Right lobe of liver (tissue), 6 donors: ENCODE measurements at places on chromosomes 16 and 17. TPM values are rescaled to one million over a fixed set of nuclear protein-coding genes. Genes with fewer than 3 reads are reported as not detected.

DNA sequence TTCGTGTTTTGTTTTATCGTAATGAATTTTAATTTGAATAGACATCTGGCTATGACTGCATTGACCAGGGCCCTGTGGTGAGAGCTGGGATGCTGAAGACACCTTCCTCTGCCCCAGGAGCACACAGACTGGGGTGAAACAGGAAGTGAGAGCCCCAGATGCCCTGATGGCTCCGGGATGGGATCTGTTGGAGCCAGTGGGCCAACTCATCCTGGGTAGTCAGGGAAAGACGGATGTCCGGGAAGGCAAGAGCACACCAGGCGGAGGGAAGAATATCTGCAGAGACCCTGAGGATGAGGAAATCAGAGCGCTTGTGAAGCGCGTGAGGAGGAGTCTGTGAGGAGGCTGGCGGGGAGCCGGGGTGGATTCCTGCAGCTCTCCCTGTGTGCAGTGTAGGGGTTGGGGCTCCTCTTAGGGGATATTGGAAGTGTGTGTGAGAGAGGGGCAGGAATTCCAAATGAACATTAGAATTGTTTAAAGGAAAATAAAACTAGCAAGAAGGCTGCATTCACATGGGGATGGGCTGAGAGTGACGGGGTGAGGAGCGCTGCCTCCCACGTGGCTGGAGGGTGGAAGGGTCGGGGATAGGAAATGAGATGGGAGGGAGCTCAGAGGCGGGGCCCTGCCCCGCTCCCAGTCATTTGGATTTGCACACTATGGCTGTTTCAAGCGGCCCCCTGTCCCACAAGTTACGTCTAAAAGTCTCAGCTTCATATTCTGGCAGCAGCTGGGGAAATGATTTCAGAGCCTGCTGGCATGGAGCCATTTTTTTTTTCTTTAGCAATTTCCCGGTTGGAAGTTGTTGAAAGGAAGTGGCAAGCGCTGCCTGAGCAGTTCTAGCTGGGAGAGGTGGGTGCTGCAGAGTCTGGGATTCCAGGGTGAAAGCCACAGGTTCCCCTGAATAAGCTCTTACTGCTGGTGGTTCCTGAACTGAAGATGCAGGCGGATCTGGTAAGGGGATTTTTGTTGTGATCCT, 71.2 kb upstream of the LGALS9 start:
- no peaks in the 10 kb centered on the region for H3K36me3 ChIP-seq
- no peaks in the 10 kb centered on the region for H3K27me3 ChIP-seq

- no peak overlapping the region for H3K4me3 ChIP-seq
- DNase-seq: no peak
- no peaks in the 10 kb centered on the region for H3K27me3 ChIP-seq
- no peak overlapping the region for H3K27ac ChIP-seq
Observed at GRCh38 chr17:63381101-63381729, 64.9 kb downstream of the CYB561 start.

DNA sequence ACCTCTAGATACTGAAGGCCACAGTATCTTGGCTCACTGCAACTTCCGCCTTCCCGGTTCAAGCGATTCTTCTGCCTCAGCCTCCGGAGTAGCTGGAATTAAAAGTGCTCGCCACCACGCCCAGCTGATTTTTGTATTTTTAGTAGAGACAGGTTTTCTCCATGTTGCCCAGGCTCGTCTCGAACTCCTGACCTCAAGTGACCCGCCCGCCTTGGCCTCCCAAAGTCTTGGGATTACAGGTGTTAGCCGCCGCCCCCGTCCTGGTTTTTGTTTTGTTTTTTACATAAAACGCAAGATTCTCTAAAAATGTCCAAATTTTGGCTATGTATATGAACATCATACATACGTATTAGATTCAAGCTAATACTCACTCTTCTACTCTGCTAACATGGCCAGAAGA, 2.0 kb upstream of the GGNBP2 start:
- no peak overlapping the region for H3K4me3 ChIP-seq
- H3K27me3 ChIP-seq: no peaks in the 10 kb centered on the region
- H3K36me3 ChIP-seq: no peaks in the 10 kb centered on the region
- H3K4me1 ChIP-seq: peaks cover 6% of the 10 kb centered on the region

Gene ABCC11
- 3.1 TPM for total RNA-seq

DNA sequence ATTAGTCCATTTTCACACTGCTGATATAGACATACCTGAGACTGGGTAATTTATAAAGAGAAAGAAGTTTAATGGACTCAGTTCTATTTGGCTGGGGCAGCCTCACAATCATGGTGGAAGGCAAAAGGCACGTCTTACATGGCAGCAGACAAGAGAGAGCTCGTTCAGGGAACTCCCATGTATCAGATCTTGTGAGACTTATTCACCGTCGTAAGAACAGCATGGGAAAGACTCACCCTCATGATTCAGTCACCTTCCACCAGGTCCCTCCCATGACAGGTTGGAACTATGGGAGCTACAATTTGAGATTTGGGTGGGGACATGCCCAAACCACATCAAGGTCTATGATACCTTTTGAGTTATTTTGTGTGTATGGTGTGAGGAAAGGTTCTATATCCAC, 66.9 kb downstream of the METRNL start:
- H3K27ac ChIP-seq: no peak overlapping the region
- no peak overlapping the region for H3K4me3 ChIP-seq
- no peak for DNase-seq
- H3K36me3 ChIP-seq: no peaks in the 10 kb centered on the region

- H3K27me3 ChIP-seq: no peaks in the 10 kb centered on the region
- DNase-seq: no peak
- H3K27ac ChIP-seq: no peak overlapping the region
- H3K4me1 ChIP-seq: no peaks in the 10 kb centered on the region
- H3K4me3 ChIP-seq: no peak overlapping the region
Observed at GRCh38 chr17:51275381-51275780, 15.0 kb downstream of the UTP18 start.

DNA sequence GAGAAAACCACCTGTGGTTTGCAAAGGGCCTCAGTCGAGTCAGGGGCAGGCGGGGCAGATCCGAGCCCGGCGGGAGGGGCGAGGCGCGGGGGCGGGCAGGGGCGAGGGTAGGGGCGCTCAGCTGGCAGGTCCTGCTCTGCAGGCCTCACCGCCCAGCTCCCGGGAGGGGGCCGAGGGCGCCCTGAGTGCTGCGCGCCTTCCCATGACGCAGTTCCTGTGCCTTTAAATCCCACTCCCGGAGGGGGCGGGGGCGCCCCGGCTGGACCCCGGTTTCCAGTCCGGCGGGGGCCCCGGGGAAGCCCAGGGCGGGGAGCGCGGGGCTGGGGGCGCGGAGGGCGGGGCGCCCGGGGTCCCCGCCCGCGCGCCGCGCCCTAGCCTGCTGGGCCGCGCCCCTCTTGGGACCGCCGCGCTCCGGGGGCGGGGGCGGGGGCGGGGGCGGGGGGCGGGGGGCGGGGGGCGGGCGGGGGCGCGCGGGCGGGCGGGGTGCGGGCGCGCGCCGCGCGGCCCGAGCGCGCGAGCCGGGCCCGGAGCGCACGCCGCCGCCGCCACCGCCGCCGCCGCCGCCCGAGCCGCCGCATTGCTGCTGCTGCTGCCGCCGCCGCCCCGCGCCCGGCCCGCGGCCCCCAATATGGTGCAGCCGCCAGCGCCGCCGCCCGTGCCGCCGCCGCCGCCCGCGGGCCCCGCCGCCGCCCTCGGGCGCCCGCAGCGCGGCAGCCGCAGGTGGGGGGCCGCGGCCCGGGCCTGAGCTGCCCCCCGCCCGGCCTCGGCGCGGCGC, at the start of gene JPH3:
JPH3 (plus strand) TSS at position 508 of the 775 bp plus-strand sequence. CDS start 639 bp downstream, outside the sequence.
- H3K27me3 ChIP-seq: peaks cover 10% of the 10 kb centered on the region
- no peak for DNase-seq
- no peaks in the 10 kb centered on the region for H3K4me1 ChIP-seq
- no peaks in the 10 kb centered on the region for H3K36me3 ChIP-seq
- H3K4me3 ChIP-seq: no peak within 1 kb of the TSS
- no peak within 1 kb of the TSS for H3K27ac ChIP-seq

- H3K27ac ChIP-seq: no peak overlapping the region
- DNase-seq: no peak
- H3K4me3 ChIP-seq: no peak overlapping the region
- no peaks in the 10 kb centered on the region for H3K27me3 ChIP-seq
- H3K36me3 ChIP-seq: no peaks in the 10 kb centered on the region
Observed at GRCh38 chr17:17402558-17402957, 74.2 kb upstream of the MED9 start.

GRCh38 chr16:51166091-51166490, 15.0 kb upstream of the SALL1 start:
- no peak for DNase-seq
- H3K4me3 ChIP-seq: no peak overlapping the region
- H3K4me1 ChIP-seq: no peaks in the 10 kb centered on the region

Gene TPSG1
- total RNA-seq: not detected

GRCh38 chr17:42441371-42442195, 17.1 kb upstream of the ATP6V0A1 start:
- H3K4me3 ChIP-seq: no peak overlapping the region
- no peaks in the 10 kb centered on the region for H3K36me3 ChIP-seq
- no peak overlapping the region for H3K27ac ChIP-seq
- H3K4me1 ChIP-seq: no peaks in the 10 kb centered on the region
- DNase-seq: peak; percentile 10
- no peaks in the 10 kb centered on the region for H3K27me3 ChIP-seq

- DNase-seq: no peak
- H3K36me3 ChIP-seq: peaks cover 7% of the 10 kb centered on the region
- H3K27ac ChIP-seq: no peak overlapping the region
- H3K4me3 ChIP-seq: no peak overlapping the region
- no peaks in the 10 kb centered on the region for H3K27me3 ChIP-seq
- H3K4me1 ChIP-seq: no peaks in the 10 kb centered on the region
Observed at GRCh38 chr16:19666477-19666876, 51.5 kb downstream of the KNOP1 start.

DNA sequence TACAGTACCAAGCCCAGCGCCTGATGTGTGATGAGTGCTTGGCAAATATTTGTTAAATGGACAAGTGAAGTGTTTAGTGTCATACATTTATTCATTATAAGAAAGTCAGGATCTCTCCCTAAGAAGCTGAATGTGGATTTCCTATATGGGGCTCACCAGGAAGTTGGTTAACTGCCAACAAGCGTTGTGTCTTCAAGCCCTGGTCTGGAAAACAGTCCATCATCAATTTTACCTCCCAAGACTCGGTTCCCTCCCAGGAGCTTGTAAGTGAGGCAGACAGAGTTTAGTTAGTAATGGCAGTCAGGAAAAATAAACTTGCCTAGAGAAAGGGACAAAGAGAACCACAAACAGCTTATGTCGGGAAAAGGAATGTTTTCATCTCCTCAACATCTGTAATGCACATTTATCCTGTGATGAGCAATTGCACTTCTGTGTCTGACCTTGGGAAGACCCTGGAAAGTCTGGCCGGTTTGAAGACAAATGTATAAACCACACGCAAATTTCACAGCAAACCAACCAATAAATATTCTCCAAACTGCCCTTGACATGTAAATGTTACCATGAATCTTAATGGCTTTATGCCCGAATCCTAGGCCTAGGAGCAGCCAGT, 28.3 kb downstream of the C16orf95 start:
- H3K4me3 ChIP-seq: no peak overlapping the region
- H3K4me1 ChIP-seq: no peaks in the 10 kb centered on the region
- no peaks in the 10 kb centered on the region for H3K27me3 ChIP-seq
- no peaks in the 10 kb centered on the region for H3K36me3 ChIP-seq
- H3K27ac ChIP-seq: no peak overlapping the region
- DNase-seq: no peak

GRCh38 chr16:78407191-78407590, 307.7 kb downstream of the WWOX start:
- H3K27ac ChIP-seq: no peak overlapping the region
- no peak overlapping the region for H3K4me3 ChIP-seq
- no peaks in the 10 kb centered on the region for H3K36me3 ChIP-seq

- no peaks in the 10 kb centered on the region for H3K27me3 ChIP-seq
- no peaks in the 10 kb centered on the region for H3K4me1 ChIP-seq
- no peaks in the 10 kb centered on the region for H3K36me3 ChIP-seq
- no peak overlapping the region for H3K27ac ChIP-seq
- no peak for DNase-seq
Observed at GRCh38 chr17:63956296-63956920, 16.3 kb downstream of the SCN4A start.

DNA sequence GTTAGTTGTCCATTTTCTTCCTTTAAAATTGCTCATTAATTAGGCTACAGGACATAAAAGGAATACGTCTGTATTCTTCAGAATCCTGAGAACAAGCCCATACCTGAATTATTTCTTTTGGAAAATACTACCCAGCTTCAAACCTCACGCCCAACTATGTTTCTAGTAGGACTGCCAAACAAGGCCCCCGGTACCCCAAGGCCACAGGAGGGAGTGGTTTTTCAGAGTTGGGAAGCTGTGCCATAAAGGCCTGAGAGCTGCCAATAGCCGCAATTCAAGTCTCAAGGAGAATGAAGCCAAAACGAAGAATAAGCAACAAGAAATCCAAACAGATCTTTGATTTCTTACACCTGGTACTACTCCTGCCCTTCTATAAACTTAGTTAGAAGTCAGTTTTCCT, 48.3 kb downstream of the UBE2G1 start:
- DNase-seq: no peak
- H3K4me1 ChIP-seq: peaks cover 2% of the 10 kb centered on the region
- H3K27ac ChIP-seq: no peak overlapping the region
- no peak overlapping the region for H3K4me3 ChIP-seq
- no peaks in the 10 kb centered on the region for H3K27me3 ChIP-seq

Gene DHRS7C
- total RNA-seq: not detected

GRCh38 chr17:77319211-77320043, 178.7 kb downstream of the SEC14L1 start:
- no peaks in the 10 kb centered on the region for H3K27me3 ChIP-seq
- H3K27ac ChIP-seq: peak overlapping the region; percentile 33
- H3K4me3 ChIP-seq: peak overlapping the region; percentile 22
- no peaks in the 10 kb centered on the region for H3K36me3 ChIP-seq

Gene YBX2
- 1.7 TPM for total RNA-seq

Gene TBC1D3C
- not detected for total RNA-seq

GRCh38 chr17:17125136-17126084, 80.7 kb downstream of the PLD6 start:
- no peaks in the 10 kb centered on the region for H3K27me3 ChIP-seq
- no peaks in the 10 kb centered on the region for H3K36me3 ChIP-seq
- H3K27ac ChIP-seq: no peak overlapping the region
- no peak for DNase-seq
- H3K4me3 ChIP-seq: no peak overlapping the region

DNA sequence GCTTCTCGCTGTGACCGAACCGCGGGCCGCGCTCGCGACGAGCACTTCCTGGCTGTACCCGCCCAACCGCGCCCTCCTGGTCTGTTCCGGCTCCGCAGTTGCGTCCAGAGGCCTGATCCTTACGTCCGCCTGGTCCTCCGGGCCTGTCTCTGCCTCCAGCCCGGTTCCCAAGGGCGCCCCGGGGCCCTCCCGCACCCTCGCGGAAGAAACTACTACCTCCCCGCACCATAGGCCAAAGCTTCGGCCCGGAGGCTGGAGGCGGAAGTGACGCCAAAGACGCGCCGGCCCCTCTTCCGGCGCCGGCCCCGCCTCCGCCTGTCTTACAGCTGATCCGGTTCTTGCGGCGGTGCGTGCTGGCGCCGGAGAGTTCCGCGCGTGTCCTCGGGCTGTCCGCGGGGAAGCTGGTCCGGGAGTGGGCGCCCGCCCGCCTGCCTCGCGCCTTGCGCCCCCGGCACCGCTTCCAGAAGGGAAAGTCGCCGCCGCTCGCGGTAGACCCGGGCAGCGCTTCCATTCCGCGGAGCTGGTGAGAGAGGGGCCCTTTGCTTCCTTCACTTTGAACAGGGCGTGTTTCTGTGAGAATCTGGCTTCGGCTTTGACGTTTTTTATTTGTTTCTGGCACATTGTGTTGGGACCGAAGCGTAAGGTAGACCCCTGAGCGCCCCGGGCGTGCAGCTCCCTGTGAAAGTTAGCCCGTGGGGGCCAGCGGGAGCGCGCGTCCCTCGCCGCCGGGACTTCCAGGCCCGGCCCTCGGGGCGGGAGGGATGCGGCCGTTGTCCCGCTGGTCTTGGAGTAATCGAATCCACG, at the start of gene ZNF778:
ZNF778 (plus strand) TSS at position 316 of the 804 bp plus-strand sequence. CDS start 3,425 bp downstream, outside the sequence.
- peak within 1 kb of the TSS; percentile 86 for H3K27ac ChIP-seq
- peaks cover 15% of the 10 kb centered on the region for H3K36me3 ChIP-seq
- peaks cover 22% of the 10 kb centered on the region for H3K4me1 ChIP-seq
- peak within 1 kb of the TSS; percentile 99 for H3K4me3 ChIP-seq
- no peaks in the 10 kb centered on the region for H3K27me3 ChIP-seq
- DNase-seq: peak; percentile 92
